ENCODE measurements at places on chromosomes 16 and 17. TPM values are rescaled to one million over a fixed set of nuclear protein-coding genes. Genes with fewer than 3 reads are reported as not detected.

GRCh38 chr16:54980821-54981220 lies 50.2 kb downstream of the IRX5 start:
- H3K27ac ChIP-seq = no peak overlapping the region
- DNase-seq = no peak
- H3K36me3 ChIP-seq = no peaks in the 10 kb centered on the region
- no peaks in the 10 kb centered on the region for H3K27me3 ChIP-seq

DNA sequence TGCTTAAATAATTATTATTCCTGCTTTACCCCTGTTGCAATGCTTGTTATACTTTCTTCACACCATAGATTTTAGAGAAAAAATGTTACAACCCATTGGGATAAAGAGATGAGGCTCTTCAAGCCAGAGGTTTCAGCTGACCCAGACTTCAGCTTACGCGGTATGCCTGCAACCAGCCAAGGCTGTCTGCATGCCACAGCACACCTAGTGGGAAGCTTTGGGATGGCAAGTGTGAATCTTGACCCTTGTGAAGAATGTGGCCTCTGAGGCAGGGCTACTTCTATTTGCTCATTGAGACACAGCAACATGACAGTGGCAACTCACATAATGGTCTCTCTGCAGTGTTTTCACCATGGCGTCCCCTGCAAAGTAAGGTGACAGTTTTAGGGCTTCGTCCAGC lies 193.9 kb upstream of the PIRT start:
- no peaks in the 10 kb centered on the region for H3K36me3 ChIP-seq
- H3K27me3 ChIP-seq = no peaks in the 10 kb centered on the region
- no peaks in the 10 kb centered on the region for H3K4me1 ChIP-seq
- no peak overlapping the region for H3K4me3 ChIP-seq
- H3K27ac ChIP-seq = no peak overlapping the region

DNA sequence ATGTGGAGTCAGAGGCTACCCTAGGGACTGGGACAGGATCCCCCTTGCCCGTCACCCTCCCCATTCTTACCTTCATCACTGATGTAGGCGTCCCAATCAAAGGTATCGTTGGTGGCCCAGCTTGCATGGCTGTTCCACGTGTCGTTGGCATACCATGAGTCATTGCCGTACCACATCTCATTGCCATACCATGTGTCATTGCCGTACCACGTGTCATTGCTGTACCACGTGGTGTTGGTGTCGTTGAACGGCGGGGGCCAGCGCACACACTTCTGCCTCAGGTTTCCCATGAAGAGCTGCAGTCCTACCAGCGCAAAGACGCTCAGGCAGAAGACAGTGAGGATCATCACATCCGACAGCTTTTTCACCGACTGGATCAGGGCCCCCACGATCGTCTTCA lies 4.8 kb downstream of the SCN4A start:
- DNase-seq = no peak
- H3K4me1 ChIP-seq = no peaks in the 10 kb centered on the region

- peaks cover 37% of the 10 kb centered on the region for H3K4me1 ChIP-seq
- H3K27me3 ChIP-seq = no peaks in the 10 kb centered on the region
- H3K4me3 ChIP-seq = no peak overlapping the region
- no peak for DNase-seq
Measured at GRCh38 chr16:53065461-53066061, 10.8 kb downstream of the CHD9 start.

DNA sequence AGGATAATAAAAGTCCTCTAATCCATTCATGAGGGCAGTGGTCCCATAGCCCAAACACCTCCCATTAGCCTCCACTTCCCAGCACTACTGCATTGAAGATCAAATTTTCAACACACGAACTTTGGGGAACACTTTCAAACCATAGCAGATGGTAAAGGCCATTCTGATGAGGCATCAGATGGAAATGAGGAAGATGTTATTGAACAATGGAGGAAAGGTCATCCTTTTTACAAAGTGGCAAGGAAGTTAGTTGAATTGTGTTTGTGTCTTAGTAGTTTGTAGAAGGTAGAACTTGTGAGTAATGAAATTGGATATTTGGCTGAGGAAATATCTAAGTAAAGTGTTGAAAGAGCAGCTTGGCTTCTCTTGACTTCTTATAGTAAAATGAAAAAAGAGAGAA lies 93.3 kb upstream of the NLRP1 start:
- no peaks in the 10 kb centered on the region for H3K36me3 ChIP-seq
- no peak for DNase-seq
- H3K4me3 ChIP-seq = no peak overlapping the region
- no peak overlapping the region for H3K27ac ChIP-seq
- H3K27me3 ChIP-seq = no peaks in the 10 kb centered on the region

DNA sequence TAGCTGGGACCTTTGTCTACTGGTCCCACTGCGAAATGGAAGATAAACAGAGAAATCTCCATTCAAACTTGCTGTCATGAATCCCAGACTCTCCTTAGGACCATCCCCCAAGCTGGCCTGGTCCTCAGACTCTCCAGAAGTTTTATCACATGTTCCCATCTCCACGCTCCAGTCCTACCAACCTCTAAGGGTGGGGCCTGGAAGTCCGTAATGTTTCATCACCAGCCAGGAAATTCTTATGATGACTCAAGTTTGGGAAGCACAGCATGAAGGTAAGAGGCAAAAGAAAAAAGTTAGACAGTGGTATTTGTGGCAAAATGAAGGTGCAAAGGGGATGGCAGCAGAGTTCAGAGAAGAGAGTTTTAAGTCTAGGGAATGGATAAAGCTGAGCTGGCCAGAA lies 52.7 kb downstream of the ZNF18 start:
- H3K27me3 ChIP-seq = no peaks in the 10 kb centered on the region
- peaks cover 9% of the 10 kb centered on the region for H3K4me1 ChIP-seq
- no peaks in the 10 kb centered on the region for H3K36me3 ChIP-seq

DNA sequence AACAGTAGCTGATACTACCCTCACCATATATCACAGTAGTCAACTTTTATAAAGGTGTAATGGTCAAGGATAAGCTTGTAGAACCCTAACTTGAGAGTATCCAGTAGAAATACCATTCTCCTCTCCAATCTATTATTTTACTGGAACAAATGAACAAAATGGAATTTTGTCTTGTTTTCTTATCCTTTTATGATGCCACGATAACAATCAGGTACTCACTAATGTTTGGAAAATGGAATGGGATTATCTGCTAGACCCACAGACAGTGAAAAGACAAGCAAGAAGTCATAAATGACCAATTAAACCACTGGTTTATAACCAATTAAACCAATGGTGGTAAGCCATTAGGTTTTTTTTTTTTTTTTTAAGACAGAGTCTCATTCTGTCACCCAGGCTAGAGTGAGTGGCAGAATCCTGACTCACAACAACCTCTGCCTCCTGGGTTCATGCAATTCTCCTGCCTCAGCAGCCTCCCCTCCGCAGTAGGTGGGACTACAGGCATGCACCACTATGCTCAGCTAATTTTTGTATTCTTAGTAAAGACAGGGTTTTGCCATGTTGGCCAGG lies 10.4 kb downstream of the GPATCH8 start:
- H3K4me1 ChIP-seq = no peaks in the 10 kb centered on the region
- H3K27ac ChIP-seq = no peak overlapping the region
- peaks cover 12% of the 10 kb centered on the region for H3K36me3 ChIP-seq
- no peak overlapping the region for H3K4me3 ChIP-seq
- no peak for DNase-seq

GRCh38 chr16:80969114-80969484 lies 37.6 kb downstream of the CMC2 start:
- H3K4me1 ChIP-seq = no peaks in the 10 kb centered on the region
- peaks cover 23% of the 10 kb centered on the region for H3K36me3 ChIP-seq
- no peaks in the 10 kb centered on the region for H3K27me3 ChIP-seq
- DNase-seq = no peak
- H3K4me3 ChIP-seq = no peak overlapping the region

GRCh38 chr16:50393416-50393815 lies 24.6 kb upstream of the BRD7 start:
- H3K27ac ChIP-seq = no peak overlapping the region
- no peaks in the 10 kb centered on the region for H3K4me1 ChIP-seq
- no peak overlapping the region for H3K4me3 ChIP-seq
- no peaks in the 10 kb centered on the region for H3K27me3 ChIP-seq
- DNase-seq = no peak

DNA sequence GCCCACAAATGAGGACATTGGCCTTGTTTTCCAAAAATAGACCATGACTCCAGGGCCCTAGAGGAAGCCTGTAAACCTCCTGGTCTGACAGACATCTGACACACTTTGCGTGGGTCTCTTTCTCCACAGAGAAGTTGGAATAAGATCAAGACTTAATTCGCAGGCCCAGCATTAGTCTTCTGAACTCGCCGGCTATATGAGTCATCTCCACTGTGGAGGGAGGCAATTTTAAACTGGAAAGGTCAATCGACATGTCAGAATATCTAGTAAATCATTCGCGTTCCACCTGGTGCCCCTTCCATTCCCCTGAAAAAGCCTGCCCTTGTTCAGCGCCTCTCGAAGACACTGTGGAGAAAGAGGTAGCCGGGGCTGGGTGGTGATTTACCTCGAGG lies 140.1 kb downstream of the CLEC16A start:
- no peak for DNase-seq
- no peak overlapping the region for H3K4me3 ChIP-seq

DNA sequence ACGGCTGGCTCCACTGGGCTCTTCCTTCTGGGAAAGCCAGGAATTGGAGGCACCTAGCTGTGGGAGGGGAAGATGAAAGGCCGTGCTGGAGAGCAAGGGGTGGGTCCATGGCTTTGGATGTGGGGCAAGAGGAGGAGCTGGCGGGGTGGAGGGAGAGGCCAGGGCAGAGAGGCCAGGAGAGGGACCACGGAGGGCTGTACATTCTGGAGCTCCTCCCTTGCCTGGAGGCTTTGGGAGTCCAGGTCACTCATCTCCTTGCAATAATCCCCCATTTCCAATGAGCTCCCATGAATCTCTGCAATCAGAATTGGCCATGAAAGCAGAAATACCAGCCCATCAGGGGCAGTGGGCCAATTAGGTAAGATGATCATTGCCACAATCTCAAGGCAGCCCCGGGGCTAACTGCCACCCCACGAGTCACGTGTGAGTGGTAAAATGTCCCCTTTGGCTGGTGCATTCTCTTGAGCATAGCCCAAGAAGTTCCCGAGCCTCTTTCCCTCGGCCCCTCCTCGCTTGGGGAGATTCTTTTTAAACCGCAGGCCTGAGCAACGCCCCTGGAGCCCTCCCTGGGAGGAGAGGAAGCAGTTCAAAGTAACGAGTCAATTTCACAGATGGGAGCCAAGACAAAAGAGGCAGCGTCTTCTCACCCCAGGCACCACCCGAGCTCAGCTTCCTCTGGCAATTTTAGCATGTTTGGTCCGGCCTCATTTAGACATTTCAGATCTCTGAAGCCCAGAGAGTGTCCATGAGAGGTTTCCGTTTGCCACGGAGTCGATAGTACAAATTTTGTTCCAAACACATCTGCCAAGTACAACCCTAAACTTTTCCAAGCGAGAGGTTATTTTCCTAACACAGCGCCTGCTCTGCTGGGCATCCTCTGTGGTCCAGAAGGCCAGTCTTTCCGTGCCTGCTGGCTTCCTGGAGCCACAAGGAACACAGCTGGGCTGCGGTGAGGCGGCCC lies 13.4 kb downstream of the RTN4RL1 start:
- peaks cover 16% of the 10 kb centered on the region for H3K4me1 ChIP-seq
- H3K27me3 ChIP-seq = peaks cover 15% of the 10 kb centered on the region
- no peaks in the 10 kb centered on the region for H3K36me3 ChIP-seq
- no peak for DNase-seq

GRCh38 chr17:74571621-74572270 lies 4.4 kb upstream of the CD300H start:
- peaks cover 17% of the 10 kb centered on the region for H3K4me1 ChIP-seq
- no peak overlapping the region for H3K4me3 ChIP-seq
- no peak for DNase-seq
- H3K27me3 ChIP-seq = no peaks in the 10 kb centered on the region

- no peak overlapping the region for H3K4me3 ChIP-seq
- no peak overlapping the region for H3K27ac ChIP-seq
- H3K27me3 ChIP-seq = peaks cover 6% of the 10 kb centered on the region
- no peak for DNase-seq
- H3K36me3 ChIP-seq = no peaks in the 10 kb centered on the region
Measured at GRCh38 chr16:80806927-80807340, 2.5 kb upstream of the CDYL2 start.

DNA sequence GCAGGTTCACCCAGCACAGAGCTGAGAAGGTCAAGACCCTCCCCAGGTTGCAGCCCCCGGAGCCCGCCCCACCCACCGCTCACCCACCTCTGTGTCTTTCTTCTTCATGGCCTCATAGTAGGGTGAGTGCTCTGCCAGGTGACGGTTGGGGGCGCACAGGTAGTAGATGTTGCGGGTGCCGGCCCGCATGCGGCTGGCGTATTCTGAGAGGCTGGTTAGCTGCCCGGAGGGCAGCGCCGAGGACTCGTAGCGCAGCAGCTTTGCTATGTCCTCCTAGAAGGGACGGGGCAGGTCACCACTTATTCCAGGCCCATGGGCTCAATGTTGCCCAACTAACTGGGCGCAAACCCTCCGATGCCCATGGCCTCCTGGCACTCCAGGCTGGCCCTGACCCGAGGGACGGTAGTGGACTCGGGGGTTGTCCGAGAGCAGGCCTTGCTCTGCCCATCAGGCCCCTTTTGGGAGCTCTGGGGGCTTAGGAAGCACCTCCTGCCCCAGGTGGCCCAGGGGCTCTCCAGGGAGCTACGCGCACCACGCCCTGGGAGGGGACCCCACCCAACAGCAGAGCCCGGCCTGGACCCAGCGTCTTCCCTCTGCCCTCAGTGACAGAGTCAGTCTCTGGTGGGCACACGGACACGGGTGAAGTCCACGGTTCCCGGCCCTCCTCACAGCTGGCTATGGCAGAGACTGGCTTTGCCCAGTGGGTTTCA lies 9.9 kb downstream of the DNASE1 start:
- H3K36me3 ChIP-seq = peaks cover 86% of the 10 kb centered on the region
- no peaks in the 10 kb centered on the region for H3K4me1 ChIP-seq
- no peak overlapping the region for H3K27ac ChIP-seq
- H3K27me3 ChIP-seq = no peaks in the 10 kb centered on the region
- DNase-seq = no peak

GRCh38 chr17:74161503-74161875 lies 42.0 kb upstream of the RPL38 start:
- no peaks in the 10 kb centered on the region for H3K4me1 ChIP-seq
- no peak overlapping the region for H3K4me3 ChIP-seq
- no peak overlapping the region for H3K27ac ChIP-seq
- H3K36me3 ChIP-seq = no peaks in the 10 kb centered on the region
- no peak for DNase-seq

GRCh38 chr16:68289621-68290329 lies 21.0 kb downstream of the SLC7A6OS start:
- H3K36me3 ChIP-seq = peaks cover 56% of the 10 kb centered on the region
- no peaks in the 10 kb centered on the region for H3K27me3 ChIP-seq
- no peak overlapping the region for H3K4me3 ChIP-seq
- DNase-seq = no peak
- H3K4me1 ChIP-seq = peaks cover 14% of the 10 kb centered on the region

GRCh38 chr16:2029350-2029749 lies 2.6 kb downstream of the NHERF2 start:
- peaks cover 4% of the 10 kb centered on the region for H3K36me3 ChIP-seq
- H3K27ac ChIP-seq = no peak overlapping the region
- peak; percentile 10 for DNase-seq
- peak overlapping the region; percentile 83 for H3K4me3 ChIP-seq

- DNase-seq = no peak
- no peaks in the 10 kb centered on the region for H3K4me1 ChIP-seq
- H3K27me3 ChIP-seq = no peaks in the 10 kb centered on the region
- no peaks in the 10 kb centered on the region for H3K36me3 ChIP-seq
- H3K4me3 ChIP-seq = no peak overlapping the region
- no peak overlapping the region for H3K27ac ChIP-seq
Measured at GRCh38 chr17:69878661-69879060, 196.4 kb upstream of the KCNJ16 start.

KCNH6 gene
- 0.72 TPM for total RNA-seq

FBXW10B gene
- total RNA-seq = 13.0 TPM

ALOX15 gene
- total RNA-seq = 3.1 TPM

EVPLL gene
- total RNA-seq = 0.45 TPM

RAB26 gene
- 114 TPM for total RNA-seq

NXN gene
- 32.1 TPM for total RNA-seq

TOX3 gene
- 8.0 TPM for total RNA-seq

CLEC3A gene
- not detected for total RNA-seq

C1QL1 gene
- 12.3 TPM for total RNA-seq

All from stomach (tissue), 19 donors.